ENCODE measurements at places on chromosomes 11 and 22. TPM values are rescaled to one million over a fixed set of nuclear protein-coding genes. Genes with fewer than 3 reads are reported as not detected.

Gene MS4A12
- total RNA-seq = not detected

Gene MS4A4A
- not detected for total RNA-seq

GRCh38 chr11:18705651-18706281 lies 7.2 kb downstream of the TMEM86A start:
- DNase-seq = no peak
- no peak overlapping the region for H3K27ac ChIP-seq
- H3K27me3 ChIP-seq = no peaks in the 10 kb centered on the region
- H3K36me3 ChIP-seq = no peaks in the 10 kb centered on the region
- H3K4me3 ChIP-seq = peak overlapping the region; percentile 21
- H3K4me1 ChIP-seq = peaks cover 4% of the 10 kb centered on the region

- no peaks in the 10 kb centered on the region for H3K4me1 ChIP-seq
- H3K36me3 ChIP-seq = peaks cover 46% of the 10 kb centered on the region
- no peak overlapping the region for H3K4me3 ChIP-seq
- DNase-seq = no peak
- no peak overlapping the region for H3K27ac ChIP-seq
These were observed 22.5 kb downstream of the TAB1 start for GRCh38 chr22:39422101-39422500.

DNA sequence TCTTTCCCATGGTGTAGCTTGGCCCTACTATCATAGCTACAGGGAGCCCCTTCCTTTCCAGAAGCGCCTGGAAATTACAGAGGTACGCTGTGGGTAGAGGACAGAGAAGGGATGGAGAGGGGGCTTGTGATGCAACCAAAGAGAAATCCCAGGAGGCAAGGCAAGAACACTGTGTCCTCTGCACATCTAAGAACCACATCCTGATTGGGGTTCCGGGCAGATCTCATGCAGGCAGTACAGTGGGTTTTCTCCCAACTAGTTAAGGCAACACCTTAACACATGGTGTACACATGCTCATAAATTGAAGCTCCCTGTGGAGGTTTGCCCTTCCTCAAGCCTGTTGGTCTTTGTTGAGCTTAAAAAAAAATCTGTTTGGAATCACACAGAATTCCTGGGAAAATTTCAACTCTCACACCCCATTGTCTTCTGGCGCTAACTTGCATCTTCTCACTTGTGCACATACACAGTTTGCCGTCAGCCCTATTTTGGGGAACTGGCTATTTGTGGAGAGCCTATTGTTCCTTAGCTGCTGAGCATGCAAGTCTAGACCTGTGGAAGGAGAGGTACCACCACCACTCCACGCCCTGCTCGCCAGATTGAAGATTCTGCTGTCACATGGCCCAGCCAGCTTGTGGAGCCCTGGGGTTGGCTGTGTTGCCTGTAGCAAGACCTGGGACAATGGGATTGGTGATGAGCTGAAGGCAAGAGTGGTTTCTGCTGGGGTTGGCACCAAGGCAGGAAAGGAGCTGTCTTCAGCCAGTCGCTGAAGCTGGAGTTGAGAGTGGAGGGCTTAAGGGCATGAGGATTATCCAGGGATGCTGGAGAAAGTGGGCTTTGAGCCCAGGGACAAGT lies 52.4 kb downstream of the ALX4 start:
- H3K27me3 ChIP-seq = no peaks in the 10 kb centered on the region
- no peak overlapping the region for H3K27ac ChIP-seq
- H3K36me3 ChIP-seq = peaks cover 25% of the 10 kb centered on the region

DNA sequence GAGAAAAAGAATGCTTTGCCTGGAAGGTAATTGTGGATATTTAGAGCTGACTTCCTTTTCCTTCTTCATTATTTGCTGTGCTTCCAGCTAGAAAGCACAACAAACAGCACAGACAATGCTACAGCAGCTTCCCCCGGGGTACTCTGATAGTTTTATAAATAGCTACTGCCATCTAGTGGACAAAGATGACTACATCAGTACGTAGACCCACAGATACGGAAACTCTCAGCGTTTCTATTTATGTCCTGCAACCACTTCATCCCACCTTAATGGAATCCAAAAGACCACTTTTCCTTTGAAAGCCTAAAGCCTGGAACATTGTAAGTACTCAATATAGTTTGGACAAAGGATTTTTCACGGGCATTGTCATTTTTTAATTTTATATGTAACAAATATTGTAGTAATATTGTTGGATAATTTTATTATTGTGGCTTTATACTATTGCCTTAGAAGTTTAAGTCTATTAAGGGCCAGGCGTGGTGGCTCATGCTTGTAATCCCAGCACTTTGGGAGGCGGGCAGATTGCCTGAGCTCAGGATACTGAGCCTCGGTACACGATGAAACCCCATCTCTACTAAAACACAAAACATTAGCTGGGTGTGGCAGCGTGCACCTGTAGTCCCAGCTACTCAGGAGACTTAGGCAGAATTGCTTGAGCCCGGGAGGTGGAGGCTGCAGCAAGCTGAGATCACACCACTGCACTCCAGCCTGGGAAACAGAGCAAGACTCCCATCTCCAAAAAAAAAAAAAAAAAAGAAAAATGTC lies 7.5 kb downstream of the HSPA8 start:
- H3K36me3 ChIP-seq = peaks cover 50% of the 10 kb centered on the region
- no peak overlapping the region for H3K4me3 ChIP-seq
- peaks cover 12% of the 10 kb centered on the region for H3K4me1 ChIP-seq
- H3K27ac ChIP-seq = no peak overlapping the region
- DNase-seq = peak; percentile 42

DNA sequence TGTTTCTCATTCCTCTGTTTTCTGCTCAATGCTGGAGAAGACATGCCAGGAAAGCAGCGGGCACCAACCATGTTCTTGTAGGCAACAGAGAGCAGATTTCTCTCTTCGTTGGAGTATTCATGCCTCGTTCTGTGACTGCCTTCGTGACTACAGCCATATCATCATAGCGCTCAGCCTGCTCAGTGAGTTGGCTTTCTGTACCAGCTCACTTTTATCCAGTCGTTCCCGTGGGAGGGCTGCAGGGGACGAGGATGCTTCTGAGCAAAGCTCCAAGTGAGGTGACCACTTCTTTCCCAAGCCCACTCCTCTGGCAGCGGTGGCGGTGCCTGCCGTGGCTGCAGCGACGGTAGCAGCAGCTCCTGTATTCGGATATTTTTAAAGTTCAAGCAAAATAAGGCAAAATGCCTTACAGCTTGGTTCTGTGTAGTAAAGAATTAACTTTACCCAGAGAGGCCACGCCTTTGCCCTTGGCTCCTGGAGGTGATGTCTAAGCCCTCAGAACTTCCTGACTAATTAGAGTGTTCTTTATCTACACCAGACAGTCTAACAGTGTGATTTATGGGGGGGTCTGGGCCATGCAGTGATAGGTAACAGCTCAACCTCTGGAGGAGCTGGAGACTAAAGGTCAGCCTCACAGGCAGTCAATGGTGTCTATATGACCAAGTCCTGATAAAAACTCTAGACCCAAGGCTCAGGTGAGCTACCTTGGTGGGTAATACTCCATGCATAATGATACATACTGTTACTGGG lies 35.3 kb downstream of the LDHAL6A start:
- H3K4me3 ChIP-seq = no peak overlapping the region
- no peaks in the 10 kb centered on the region for H3K27me3 ChIP-seq
- DNase-seq = no peak
- H3K27ac ChIP-seq = no peak overlapping the region

- H3K36me3 ChIP-seq = peaks cover 6% of the 10 kb centered on the region
- peaks cover 54% of the 10 kb centered on the region for H3K4me1 ChIP-seq
- DNase-seq = peak; percentile 86
- no peaks in the 10 kb centered on the region for H3K27me3 ChIP-seq
- H3K4me3 ChIP-seq = peak overlapping the region; percentile 82
These were observed 486 bp downstream of the STIM1 start for GRCh38 chr11:3855808-3856491.

DNA sequence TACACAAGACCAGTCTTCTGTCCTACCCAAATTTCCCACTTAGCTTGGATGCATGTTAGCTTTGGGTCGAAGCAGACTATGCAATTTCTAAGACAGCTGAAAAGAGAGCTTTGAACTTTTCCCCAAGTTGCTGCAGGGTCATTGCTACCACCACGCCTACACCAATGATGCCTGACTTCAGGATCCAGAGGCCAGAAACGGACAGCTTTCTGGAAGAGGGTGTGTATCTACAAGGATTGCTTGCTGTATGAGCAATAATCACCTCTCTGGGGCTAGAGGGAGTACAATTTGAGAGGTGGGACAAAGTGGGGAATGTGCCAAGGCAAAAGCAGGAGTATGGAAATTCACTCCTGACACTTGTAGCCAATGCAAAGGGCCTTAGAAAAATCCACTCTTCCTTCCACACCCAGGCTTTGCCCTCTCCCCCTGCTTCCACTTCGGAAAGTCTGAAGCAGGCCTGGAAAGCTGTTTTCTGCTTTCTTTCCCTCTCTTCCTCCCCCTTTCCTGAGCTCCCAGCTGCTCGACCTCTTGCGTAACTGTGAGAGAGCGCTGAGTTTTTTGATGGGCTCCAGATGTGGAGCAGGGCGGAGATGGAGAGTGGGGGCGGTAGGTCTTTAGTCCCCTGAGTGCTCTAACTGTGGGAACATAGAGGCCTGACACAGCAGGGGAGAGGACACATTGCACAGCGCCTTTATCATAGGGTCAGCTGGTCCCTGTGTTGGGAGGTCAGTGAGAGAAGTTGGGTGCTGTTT lies 2.1 kb upstream of the PHLDB1 start:
- H3K27me3 ChIP-seq = no peaks in the 10 kb centered on the region
- no peak overlapping the region for H3K4me3 ChIP-seq
- H3K36me3 ChIP-seq = peaks cover 14% of the 10 kb centered on the region
- H3K27ac ChIP-seq = no peak overlapping the region
- H3K4me1 ChIP-seq = peaks cover 18% of the 10 kb centered on the region

DNA sequence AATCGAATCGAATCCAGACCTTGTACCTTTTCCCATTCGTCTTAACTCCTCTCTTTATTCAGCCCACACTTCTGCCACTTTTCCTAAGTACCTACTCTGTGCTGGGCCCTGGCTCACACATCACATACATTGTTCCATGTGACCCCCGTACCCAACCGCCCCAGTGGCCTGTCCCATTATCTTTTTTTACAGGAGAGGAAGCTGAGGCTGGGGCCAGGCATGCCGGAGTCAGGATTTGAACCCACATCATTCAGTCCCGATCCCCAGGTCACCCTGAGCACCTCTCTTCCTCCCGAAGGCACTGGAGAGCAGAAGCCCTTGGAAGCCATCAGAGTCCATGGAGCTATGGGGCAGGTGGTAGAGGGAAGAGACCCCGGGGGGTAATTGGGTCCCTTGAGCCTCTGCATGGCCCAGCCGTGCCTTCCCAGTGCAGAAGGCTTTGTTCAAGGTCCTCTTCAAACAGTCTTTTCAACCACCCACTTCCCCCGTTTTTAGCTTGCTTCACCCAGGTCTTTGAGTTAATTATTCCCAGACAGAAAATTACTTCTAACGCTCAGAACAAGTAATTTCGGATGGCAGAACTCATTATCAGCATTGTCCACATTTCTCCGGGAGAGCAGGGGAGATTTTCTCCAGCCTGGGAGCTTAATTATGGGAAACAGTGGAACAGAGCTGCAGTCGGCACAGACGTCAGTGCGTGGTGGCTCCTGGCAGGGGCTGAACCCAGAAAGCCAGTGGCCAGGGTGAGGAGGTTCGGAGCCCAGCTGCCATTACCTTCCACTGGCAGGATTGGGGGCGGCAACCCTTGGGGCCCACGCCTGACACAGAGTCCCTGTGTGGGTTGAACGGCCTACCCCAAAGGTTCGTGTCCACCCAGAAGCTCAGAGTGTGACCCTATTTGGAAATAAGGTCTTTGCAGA lies 82.4 kb upstream of the RTL6 start:
- H3K4me1 ChIP-seq = peaks cover 2% of the 10 kb centered on the region
- no peaks in the 10 kb centered on the region for H3K36me3 ChIP-seq
- no peak overlapping the region for H3K4me3 ChIP-seq
- H3K27ac ChIP-seq = no peak overlapping the region
- peak; percentile 31 for DNase-seq

GRCh38 chr22:19114984-19115552 lies 7.1 kb downstream of the DGCR2 start:
- no peak for DNase-seq
- H3K4me1 ChIP-seq = no peaks in the 10 kb centered on the region
- H3K36me3 ChIP-seq = peaks cover 30% of the 10 kb centered on the region
- no peak overlapping the region for H3K4me3 ChIP-seq
- H3K27me3 ChIP-seq = no peaks in the 10 kb centered on the region

DNA sequence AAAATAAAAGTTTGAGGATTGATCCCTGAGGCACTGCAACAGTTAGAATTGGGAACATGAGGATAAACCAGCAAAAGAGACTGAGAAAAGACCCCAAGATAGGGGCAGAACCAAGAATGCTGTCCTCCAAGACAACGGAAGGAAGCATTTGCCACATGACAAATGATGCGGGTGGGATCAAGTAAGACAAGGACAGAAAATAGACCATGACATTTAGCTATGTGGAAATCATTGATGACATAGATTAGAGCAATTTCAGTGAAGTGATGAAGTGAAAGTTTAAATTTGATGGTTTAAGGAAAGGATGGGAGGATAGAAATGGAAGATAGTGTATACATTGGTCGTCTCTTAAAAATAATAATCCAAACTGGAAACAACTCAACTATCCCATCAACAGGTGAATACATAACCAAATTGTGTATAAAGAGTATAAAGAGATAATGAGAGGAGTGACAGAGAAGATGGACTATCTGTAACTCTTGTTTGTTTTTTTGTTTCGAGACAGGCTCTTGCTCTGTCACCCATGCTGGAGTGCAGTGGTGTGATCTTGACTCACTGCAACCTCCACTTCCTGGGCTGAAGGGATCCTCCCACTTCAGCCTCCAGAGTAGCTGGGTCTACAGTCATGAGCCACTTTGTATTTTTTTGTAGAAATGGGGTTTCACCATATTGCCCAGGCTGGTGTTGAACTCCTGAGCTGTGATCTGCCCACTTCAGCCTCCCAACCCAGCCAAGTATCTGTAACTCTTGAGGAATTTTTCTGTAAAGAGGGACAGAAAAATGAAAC lies 48.7 kb upstream of the FDX1 start:
- no peak overlapping the region for H3K27ac ChIP-seq
- H3K36me3 ChIP-seq = no peaks in the 10 kb centered on the region
- DNase-seq = no peak

- H3K27me3 ChIP-seq = no peaks in the 10 kb centered on the region
- H3K4me1 ChIP-seq = no peaks in the 10 kb centered on the region
- no peak for DNase-seq
- no peak overlapping the region for H3K4me3 ChIP-seq
These were observed 37.0 kb downstream of the CDPF1 start for GRCh38 chr22:46213052-46213451.

GRCh38 chr11:71091506-71092265 lies 160.7 kb downstream of the SHANK2 start:
- DNase-seq = no peak
- no peaks in the 10 kb centered on the region for H3K27me3 ChIP-seq
- no peak overlapping the region for H3K4me3 ChIP-seq
- 0 out of 2 replicates have a peak, but pooled peaks cover 2% of the 10 kb centered on the region for H3K4me1 ChIP-seq
- H3K27ac ChIP-seq = no peak overlapping the region

- H3K36me3 ChIP-seq = no peaks in the 10 kb centered on the region
- no peak overlapping the region for H3K4me3 ChIP-seq
- no peak for DNase-seq
- H3K27me3 ChIP-seq = no peaks in the 10 kb centered on the region
- H3K27ac ChIP-seq = no peak overlapping the region
- peaks cover 9% of the 10 kb centered on the region for H3K4me1 ChIP-seq
These were observed 46.7 kb downstream of the IRAG1 start for GRCh38 chr11:10646681-10647355.

Measured in SJSA1 (cell line).